ENCODE measurements at places on chromosomes 11 and 22.
A peak's percentile ranks its signal among the peaks of the same experiment; 100 is the strongest.

DNA sequence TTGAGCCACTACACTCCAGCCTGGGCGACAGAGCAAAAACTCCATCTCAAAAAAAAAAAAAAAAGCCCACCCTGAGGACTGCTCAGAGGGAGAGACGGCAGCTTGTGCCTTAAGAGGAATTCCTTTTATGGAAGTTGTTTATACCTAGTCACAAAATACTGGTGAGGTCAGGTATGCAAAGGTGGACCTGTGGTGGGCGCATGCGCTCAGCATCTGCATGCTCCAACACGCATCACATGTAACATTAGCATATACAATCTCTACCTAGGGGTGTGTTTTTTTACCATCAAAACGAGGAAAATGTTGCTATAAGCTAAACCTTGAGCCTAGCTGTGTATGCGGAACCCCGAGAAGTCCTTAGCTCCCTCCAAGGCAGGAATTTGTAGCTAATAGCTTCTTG, 6.8 kb upstream of the SART1 start:
- DNase-seq = no peak

DNA sequence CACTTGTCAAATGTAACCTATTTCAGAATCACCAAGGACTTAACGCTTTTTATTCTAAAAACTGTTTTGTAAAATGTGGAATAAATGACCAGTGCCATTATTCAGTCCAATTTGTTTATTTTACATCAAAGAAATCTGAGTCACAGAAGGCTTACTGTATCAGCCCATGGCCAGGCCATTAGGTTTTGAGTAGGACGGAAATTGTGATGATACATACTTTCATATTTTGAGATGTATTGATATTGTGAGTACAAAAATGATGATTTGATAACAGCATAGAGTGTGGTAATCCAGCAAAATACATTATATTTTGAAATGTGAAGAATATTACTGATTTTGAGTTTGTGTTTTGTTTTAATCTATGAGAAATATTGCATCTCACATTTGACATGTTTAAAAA, 81.1 kb downstream of the PIWIL3 start:
- peak; percentile 15 for DNase-seq

- no peak for DNase-seq
Measured at GRCh38 chr11:44328138-44328660, 18.3 kb upstream of the ALX4 start.

DNA sequence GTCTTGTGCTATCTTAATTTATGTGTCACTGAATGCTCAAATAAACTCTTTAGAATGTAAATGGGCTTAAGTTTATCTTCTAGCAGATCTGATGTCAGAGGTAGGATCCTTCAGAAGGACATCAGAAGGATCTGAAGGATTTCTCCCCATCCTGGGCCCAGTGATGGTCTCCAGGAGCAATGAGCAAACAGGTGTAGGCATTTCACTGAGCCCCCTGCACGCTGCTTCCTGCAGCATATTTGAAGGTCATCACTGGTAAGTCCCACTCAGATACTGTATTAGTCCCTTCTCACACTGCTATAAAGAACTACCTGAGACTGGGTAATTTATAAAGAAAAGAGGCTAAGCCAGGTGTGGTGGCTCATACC, 4.5 kb downstream of the GSTP1 start:
- no peak for DNase-seq

- no peak for DNase-seq
Measured at GRCh38 chr11:134150195-134150903, 73.4 kb downstream of the NCAPD3 start.

Measured in non-pigmented ciliary epithelial cell (primary cell).